CD4-positive, alpha-beta T cell treated with Interleukin-2 at 100 ng/mL for 4 hours (primary cell): ENCODE measurements at places on chromosomes 2 and 18.

- DNase-seq: peak; percentile 65
These were observed 19.2 kb downstream of the E2F6 start for GRCh38 chr2:11446733-11447248.

DNA sequence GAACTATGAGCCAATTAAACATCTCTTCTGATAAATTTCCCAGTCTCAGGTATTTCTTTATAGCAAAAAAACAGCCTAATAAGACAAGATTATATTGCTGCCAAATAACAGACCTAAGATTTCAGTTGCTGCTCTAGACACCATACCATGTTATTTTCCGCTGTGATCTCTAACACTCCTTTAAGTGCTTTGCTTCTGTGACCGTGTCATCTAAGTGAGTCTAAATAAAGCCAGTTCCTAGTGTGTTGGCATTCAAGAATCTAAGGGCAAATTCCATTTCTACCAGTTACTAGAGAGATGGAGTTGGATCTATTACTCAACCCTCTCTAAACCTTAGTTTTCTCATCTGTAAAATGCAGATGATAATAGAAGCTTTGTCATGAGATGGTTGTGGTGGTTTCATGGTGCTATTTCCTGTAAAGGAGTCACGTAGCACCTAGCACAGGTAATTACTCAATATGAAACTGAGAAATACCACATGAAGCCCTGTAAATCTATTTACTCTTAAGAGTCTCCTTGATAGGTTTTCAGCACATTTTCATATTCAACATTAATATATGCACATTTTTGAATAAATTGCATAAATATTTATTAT lies 40.5 kb downstream of the SPHKAP start:
- no peak for DNase-seq

- no peak for DNase-seq
These were observed 91.1 kb downstream of the INHBB start for GRCh38 chr2:120436885-120437603.

- DNase-seq: peak; percentile 5
These were observed 89.6 kb upstream of the NPAS2 start for GRCh38 chr2:100730290-100730868.

DNA sequence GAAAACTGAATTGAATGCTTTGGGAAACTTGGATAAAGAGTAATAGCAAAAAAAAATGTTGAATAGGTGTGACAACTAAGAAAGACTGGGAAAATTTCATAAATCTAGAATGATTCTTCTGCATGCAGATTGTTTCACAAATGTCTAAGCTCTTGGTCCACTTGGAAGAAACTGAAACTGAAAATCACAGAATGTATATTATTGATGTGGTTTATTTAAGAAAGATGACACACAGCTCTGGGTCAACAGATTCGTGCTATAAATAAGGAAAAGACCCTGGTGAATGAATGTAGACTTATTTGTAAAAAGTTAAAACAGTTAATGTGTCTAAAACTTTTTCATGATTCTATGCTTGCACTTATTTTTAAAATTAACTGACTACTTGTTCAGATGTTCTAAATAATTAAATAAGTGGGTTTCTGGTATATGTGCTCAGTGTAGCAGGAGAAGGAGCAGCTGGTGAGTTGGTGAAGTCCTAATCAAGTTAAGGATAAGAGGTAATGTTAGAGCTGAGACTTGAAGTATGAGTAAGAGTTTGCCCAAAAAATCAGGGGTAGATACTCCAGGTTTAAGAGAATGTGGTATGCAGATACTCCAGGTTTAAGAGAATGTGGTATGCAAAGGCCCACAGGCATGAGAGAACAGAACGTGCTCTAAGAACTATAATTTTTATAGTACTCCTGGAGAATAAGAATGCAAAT lies 24.5 kb downstream of the UGP2 start:
- DNase-seq: peak; percentile 32

GRCh38 chr2:171952276-171952675 lies 30.0 kb downstream of the HAT1 start:
- DNase-seq: no peak

DNA sequence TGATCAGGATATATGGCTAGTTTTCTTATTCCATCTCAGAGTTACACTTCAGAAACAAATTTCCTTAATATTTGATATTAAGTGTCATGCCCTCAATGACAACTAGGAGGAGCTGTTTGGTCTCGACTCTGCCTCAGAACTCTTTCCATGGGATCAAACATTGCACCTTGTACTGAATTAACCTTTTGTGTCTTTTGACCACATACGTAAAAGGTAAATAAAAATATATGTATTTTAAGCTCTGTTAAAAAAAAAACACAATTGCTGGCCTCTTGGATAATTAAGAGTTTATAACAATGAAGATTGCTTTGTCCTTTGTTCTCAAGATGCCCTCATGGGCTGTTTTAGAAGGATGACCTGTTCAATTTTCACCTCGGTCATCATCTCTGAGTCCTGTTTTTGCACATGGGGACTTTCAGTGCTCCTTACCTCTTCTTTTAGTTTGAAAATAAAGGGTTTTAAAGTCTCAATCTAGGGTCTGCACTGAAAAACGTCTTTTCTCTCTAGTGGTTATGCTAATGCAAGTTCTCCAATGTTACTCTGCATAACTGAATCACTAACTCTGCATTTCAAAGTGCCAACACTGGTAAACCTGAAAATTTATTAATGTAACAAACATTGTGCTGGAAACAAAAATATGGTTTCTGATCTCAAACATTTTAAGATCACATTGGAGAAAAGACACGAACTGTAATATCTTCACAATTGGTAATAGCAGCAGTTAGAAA lies 18.8 kb upstream of the FN1 start:
- DNase-seq: peak; percentile 40

- DNase-seq: no peak
These were observed 33.6 kb downstream of the GTF2A1L start for GRCh38 chr2:48651158-48651790.

GRCh38 chr2:217948897-217949296 lies 53.9 kb downstream of the TNS1 start:
- DNase-seq: no peak

DNA sequence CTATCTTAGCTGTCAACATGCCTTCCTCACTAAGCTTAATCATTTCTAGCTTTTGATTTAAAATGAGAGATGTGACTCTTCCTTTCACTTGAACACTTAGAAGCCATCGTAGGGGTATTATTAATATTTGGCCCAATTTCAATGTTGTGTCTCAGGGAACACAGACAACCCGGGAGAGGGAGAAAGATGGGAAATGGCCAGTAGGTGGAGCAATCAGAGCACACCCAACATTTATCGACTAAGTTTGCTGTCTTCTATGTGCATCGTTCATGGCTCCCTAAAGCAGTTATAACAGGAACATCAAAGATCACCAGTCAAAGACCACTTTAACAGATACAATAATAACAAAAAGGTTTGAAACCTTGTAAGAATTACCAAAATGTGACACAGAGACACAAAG lies 110.2 kb downstream of the OLA1 start:
- no peak for DNase-seq

DNA sequence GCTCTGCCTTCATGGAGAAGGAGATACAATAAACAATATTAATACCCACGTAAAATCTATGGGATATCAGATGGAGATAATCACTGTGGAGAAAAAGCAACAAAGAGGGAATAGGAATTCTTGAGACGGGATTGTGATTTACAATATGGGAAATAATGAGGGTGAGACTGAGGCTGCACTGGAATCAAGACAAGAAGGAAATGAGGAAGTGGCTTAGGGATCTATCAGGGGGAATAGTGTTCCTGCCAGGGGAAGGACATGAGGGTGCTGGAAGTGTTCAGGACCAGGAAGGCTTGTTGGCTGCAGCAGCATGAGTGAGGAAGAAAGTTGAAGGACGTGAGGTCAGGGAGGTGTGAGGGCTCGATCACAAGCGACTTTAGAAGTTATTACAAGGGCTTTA lies 182.4 kb downstream of the DYSF start:
- DNase-seq: no peak

- DNase-seq: no peak
These were observed 1.4 kb downstream of the CLUL1 start for GRCh38 chr18:598124-598589.

DNA sequence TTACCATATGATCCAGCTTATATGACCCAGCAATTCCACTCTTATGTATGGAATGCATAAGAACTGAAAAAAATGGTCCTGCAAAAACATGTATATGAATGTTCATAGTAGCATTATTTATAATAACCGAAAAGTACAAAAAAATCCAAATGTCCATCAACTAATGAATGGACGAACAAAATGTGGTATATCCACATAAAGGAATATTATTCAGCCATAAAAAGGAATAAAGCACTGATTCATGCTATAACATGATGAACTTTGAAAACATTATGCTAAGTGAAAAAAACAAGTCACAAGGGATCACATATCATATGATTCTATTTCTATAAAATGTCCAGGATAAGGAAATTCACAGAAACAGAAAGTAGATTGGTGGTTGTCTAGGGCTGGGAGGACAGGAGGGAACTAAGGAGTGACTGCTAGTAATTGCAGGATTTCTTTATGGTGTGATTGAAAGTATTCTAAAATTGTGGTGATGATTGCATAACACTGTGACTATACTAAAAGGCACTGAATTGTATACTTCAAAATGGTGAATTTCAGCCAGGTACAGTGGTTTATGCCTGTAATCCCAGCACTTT lies 10.0 kb upstream of the DIS3L2 start:
- DNase-seq: no peak

GRCh38 chr2:27381577-27382181 lies 1.1 kb upstream of the ZNF513 start:
- DNase-seq: no peak

DNA sequence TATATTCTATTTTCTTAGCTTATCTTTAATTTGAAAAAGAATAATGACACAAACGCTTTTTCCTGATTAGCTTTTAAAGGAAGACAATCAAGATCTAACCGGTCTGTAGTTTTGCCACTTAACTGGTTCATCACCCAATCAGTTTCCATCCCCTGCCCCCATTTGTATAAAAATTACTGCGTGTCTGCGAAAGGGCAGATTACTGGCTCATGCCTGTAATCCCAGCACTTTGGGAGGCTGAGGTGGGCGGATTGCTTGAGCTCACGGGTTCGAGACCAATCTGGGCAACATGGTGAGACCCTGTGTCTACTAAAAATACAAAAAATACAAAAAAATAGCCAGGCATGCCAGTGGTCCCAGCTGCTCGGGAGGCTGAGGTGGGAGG lies 2.4 kb downstream of the CEBPZOS start:
- DNase-seq: no peak

- no peak for DNase-seq
These were observed 34.0 kb downstream of the BIN1 start for GRCh38 chr2:127072970-127073369.

- DNase-seq: no peak
These were observed 167.7 kb upstream of the SERPINE2 start for GRCh38 chr2:224206816-224207215.

DNA sequence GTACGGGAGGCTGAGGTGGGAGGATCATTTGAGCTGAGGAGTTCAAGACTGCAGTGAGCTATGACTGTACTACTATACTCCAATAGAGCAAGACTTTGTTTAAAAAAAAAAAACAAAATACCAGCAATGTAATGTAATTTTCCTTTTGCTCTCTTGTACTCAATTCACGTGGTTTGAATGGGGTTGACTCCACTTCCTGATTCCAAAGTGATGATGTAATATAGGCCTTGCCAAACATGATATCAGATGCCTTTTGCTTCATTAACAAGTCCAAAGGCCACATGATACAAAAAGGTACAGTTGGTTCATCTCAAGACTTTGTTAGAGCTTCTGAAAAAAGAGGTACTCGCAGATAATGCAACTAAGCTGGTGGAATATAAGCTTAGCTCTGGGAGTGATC lies 321.8 kb downstream of the ZEB2 start:
- no peak for DNase-seq

DNA sequence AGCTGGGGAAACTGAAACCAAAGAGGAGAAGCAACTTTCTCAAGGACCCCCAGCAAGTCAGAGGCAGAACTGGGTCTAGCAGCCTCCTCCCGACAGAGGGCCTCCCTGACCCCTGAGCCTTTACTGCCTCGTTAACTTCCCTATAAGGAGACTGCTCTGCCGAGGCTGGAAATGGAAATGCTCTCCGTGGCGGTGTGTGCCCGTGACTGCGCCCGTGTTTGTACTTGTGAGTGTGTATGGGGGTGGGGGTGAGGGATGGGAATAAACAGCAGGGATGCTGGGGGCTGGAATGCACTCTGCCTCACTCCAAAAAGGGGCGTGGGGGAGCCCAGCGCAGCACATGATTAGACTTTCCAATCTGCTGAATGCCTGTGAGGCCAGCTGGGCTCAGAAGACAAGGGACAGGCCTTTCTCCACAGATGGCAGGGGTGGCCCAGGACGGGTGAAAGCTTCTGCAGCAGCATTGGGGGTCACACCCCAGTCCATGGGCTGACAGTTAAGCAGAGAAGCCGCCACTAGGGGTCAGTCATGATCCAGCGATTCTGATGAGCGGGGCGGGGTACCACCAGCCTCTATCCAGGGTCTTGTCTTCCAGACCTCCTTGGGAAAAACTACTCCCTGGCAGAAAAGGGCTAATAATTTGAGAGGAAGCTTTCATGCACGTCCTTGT lies 26.8 kb downstream of the MPHOSPH10 start:
- peak; percentile 48 for DNase-seq

DNA sequence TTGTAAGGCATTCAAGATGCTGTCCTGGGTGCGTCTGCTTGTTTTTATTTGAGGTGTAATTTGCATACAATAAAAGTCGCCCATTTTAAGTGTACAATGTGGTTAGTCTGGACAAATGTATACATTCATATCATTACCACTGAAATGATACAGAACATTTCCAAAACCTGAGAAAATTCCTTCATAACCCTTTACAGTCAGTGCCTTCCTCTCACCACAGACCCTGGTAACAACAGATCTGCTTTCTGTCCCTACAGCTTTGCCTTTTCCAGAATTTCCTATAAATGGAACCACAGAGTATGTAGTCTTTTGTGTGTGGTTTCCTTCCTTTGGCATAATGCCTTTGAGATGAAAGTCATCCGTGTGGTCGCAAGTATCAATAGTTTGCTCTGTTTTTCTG lies 45.8 kb upstream of the NFU1 start:
- DNase-seq: no peak

GRCh38 chr2:46095830-46096229 lies 201.4 kb upstream of the EPAS1 start:
- DNase-seq: no peak

- no peak for DNase-seq
These were observed 84.0 kb downstream of the SEPTIN10 start for GRCh38 chr2:109529532-109530449.

- DNase-seq: no peak
These were observed 980 bp downstream of the OBSL1 start for GRCh38 chr2:219570194-219570923.

GRCh38 chr2:182043021-182043420 lies 57.4 kb downstream of the PPP1R1C start:
- no peak for DNase-seq

DNA sequence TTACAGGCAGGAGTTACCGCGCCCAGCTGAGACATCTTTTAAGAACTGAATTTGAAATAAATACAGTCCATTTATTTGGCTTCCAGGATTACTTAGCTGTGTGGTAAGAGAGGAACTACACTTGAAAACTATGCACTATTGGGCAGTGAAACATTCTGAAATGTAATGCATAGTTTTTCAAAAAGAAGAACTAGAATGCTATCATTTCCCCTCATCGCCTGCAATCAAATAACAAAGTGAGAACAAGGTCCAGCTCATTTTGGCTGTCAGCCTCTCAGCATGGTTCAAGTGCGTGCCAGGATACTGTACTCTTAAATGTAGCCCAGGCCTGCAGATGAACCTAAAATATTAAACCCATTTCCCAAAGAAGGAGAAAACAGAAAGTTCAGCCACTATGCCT lies 76.6 kb upstream of the ARL5A start:
- no peak for DNase-seq

- no peak for DNase-seq
These were observed 7.5 kb downstream of the ADCY3 start for GRCh38 chr2:24912523-24912922.

- DNase-seq: no peak
These were observed 76.8 kb downstream of the CACNB4 start for GRCh38 chr2:152022090-152022489.
